Activated gamma-delta T cell treated with anti-CD3 and anti-CD28 coated beads, Interleukin-2, amount 50 U/mL, for 16 hours (primary cell): ENCODE measurements at places on chromosomes 16 and 17.

GRCh38 chr17:79002796-79003593 lies 6.6 kb downstream of the CANT1 start:
- no peak for DNase-seq

DNA sequence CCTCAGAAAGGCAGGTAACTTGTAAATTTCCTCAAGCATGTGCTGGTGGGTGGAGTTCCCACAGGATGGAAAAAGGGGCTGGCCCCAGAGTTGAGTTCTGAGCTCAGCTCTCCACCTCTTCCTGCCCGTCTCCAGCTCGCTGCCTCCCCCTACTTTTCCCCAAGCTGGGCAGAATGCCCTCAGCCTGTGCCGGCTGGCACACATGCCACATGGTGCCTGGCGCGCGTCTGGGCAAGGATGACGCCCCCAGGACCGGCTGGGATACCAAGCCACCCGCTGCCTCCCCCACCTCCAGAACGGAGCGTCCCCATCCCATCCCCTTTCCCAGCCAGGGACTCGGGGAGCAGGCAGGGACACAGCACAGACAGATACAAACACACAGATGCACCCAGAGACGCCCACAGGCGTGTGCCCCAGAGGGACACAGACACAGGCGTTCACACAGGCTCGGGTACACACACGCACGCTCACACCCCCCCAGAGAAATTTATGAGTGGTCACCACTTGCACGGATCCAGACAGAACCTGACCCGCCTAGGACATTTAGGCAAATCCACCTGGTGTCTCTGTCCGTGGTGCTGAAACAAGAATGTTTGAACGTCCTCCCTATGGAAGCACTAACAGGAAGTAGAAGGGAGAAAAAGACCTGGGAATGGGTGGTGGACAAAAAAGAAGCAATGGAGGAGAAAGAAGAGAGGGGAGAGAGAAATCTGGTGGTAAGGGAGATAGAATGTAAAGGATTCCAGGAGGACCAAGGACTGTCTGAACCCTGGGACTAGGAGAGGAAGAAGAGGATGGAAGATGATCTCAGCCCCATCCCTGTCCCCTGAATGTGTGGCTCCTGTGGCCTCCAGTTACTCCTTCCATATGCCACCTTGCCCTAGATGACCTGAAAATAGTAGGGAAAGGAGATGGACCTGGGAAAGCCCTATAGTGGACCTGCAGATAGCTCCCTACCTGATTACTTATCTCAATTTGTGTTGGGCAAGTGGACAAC lies 15.5 kb downstream of the NEUROD2 start:
- no peak for DNase-seq

- DNase-seq: no peak
Observed at GRCh38 chr17:36128411-36128978, 24.9 kb downstream of the CCL4 start.

GRCh38 chr16:69048328-69049120 lies 56.9 kb upstream of the HAS3 start:
- DNase-seq: no peak

- no peak for DNase-seq
Observed at GRCh38 chr17:57337390-57337789, 81.1 kb downstream of the MSI2 start.

GRCh38 chr17:78889531-78889930 lies 13.5 kb downstream of the CEP295NL start:
- DNase-seq: no peak

DNA sequence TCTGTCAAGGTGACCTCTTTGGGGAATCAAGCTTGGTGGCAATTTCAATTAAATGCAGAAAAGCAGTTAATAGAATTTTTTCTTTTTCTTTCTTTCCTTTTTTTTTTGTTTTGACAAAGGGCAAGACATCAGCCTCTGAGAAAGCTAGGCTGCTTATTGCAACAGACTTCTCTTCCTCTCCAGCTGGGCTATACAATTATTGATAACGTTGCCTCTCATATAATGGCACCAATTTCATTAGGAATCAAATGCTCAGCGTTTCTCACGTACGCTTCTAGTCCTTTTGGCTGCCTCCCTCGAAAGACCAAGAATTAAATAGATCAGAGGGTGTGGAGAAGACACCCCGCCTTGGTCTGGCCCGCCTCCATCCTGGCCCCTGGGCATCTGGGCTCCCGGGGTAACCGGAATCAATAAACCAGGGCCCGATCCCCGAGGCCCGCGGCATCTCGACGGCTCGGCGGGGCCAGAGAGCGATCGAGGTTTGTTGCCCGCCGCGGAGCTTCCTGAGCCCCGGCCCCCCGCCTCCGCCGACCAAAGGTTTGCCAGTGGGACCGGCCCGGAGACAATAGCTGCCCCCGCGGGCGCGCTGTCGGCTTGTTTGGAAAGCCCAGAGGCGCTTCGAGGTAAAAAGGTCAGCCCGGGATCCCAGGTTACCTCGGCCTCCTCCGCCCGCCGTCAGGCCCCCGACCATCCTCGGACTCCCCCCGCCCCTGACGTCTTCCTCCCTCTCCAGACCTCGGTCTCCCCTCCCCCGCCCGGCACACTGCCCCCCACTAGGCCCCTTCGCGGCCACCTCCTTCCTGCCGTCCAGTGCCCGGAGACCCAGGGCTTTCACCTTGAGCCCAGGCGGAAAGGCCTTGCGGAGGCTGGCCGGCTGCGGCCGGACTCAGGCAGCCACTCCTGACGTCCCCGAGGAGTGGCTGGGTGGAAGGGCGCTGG lies 3.9 kb downstream of the HOXB1 start:
- DNase-seq: no peak

DNA sequence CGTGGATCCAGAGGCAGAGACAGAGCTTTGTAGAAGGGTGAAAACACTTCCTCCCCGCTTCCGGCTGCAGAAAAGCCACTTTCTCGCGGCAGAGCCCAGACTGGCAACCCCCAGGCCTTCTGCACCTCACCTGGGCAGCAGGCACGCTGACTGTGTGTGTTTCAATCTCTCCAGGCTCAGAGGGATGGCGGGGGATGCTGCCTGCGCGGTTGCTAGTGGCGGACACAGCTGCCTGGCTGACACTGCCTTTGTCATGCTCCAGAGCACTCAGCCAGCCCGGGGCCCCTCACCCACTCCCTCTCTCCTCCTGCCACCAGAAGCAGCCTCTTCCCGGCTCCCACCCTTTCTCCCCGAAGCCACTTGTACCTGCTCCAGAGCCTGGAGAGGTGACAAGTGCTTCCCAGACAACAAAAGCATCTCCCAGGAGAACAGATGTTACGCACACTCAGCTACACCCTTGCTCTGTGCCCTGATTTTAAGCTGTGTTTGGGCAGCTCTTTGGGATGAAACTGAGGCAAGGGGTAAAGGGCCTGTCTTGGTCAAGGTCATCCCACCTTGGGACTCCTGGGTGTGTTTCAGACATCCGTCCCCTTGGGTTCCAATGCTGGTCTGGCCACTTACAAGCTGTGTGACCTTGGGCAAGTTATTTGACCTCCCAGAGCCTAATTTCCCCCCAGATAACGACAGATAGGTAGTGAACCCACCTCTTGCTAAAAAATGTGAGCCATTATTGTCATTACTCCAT lies 9.2 kb upstream of the GLIS2 start:
- peak; percentile 49 for DNase-seq

GRCh38 chr16:66144641-66145040 lies 221.8 kb upstream of the CDH5 start:
- DNase-seq: no peak

GRCh38 chr16:74309789-74310781 lies 13.5 kb downstream of the PSMD7 start:
- no peak for DNase-seq
